ENCODE measurements at places on chromosomes 7 and 10. TPM values are rescaled to one million over a fixed set of nuclear protein-coding genes. Genes with fewer than 3 reads are reported as not detected.

Gene FMC1
- 2.0 TPM for total RNA-seq

Gene HOXA3
- not detected for total RNA-seq

Gene LRRC61
- 8.3 TPM for total RNA-seq

Gene TSPAN12
- not detected for total RNA-seq

Gene C10orf143
- total RNA-seq = 11.6 TPM

DNA sequence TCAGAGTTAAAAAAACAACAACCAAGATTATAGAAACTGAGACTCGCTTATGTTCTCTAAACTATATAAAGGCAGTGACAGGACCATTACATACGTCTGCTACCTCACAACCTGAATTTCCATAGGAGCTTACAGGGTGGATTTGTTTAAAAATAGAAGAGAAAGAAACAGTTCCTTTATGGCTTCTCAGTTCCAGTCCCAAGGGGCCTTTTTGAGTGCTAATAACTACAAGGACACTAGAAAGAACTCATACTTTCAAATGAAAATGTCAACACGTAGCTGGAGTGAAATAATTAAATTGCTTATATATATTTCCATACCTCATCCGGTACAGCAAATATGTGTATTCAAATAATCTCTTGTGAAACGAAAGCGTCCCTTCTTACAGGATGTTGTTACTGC lies 19.7 kb downstream of the TSPAN12 start:
- DNase-seq = no peak

- DNase-seq = no peak
Observed at GRCh38 chr10:102540023-102540422, 36.3 kb downstream of the SUFU start.

GRCh38 chr7:81111358-81111757 lies 192.5 kb upstream of the SEMA3C start:
- no peak for DNase-seq

DNA sequence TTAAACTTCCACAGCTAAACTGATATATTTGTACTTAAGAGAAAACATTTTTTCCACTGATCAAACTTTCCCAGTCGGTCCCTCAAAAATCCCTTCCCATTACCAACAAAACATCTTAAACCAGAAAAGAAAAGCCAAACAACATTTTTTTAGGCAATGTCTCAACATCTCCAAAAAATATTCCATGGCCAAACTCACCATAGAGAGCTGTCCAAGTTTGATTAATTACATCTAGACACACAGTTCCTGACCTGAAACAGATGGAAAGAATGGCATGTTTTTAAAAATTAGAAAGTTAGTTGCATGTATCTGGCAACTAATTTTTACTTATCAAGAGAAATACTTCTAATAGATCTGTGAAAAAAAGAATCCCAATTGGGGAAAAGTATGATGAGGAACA lies 95.4 kb downstream of the UBE2H start:
- DNase-seq = no peak

- no peak for DNase-seq
Observed at GRCh38 chr10:11168423-11169090, 150.9 kb downstream of the CELF2 start.

- DNase-seq = no peak
Observed at GRCh38 chr7:1043552-1044188, 676 bp upstream of the GPR146 start.

DNA sequence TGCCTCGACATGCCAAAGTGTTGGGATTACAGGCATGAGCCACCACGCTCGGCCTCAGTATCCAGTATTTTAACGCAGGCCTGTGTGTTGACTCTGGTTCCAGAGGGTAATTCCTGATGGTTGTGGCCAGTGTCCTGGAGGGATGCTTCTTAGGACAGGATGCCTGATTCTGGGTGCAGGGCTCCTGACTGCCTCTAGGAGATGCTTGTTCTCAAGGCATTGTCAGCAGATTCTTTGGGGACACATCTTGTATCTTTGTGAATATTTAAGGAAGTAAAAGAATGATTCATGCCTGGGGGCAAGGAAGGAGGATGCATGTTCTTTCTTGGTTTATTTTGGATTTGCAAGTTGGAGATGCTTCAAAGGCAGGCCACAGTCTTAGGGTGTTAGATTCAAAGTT lies 2.2 kb downstream of the ZDHHC4 start:
- DNase-seq = no peak

GRCh38 chr10:93994438-93994801 lies 689 bp downstream of the PLCE1 start:
- no peak for DNase-seq

- no peak for DNase-seq
Observed at GRCh38 chr7:20365486-20365885, 34.8 kb downstream of the ITGB8 start.
